RPMI8226 (cell line): ENCODE measurements at places on chromosomes 6 and 20.

GRCh38 chr6:136887953-136888352 is 34.1 kb upstream of the SLC35D3 start:
- DNase-seq, result no peak

GRCh38 chr6:2158596-2159271 is 86.7 kb downstream of the GMDS start:
- DNase-seq, result peak; percentile 14

GRCh38 chr6:127317388-127318128 is 25.9 kb downstream of the ECHDC1 start:
- DNase-seq, result no peak

DNA sequence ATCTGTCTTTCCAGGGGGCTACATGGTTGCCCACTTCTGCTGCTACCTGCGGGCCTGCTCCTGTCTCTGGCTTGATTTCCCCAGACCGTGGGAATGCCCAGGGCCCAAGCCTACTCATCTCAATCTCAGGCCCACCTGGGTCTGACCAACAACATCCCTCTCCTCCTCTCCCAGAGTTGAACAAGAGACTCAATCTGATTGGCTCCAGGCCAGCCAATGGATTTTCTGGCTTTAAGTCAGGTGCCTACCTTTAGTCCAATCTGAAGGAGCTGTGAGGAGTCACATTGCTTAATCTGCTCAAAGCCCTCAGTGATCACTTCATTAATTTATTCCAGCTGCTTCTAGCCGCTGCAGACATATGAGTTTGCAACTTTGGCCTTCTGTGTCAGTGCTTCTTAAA is 162.4 kb upstream of the KCNG1 start:
- no peak for DNase-seq

DNA sequence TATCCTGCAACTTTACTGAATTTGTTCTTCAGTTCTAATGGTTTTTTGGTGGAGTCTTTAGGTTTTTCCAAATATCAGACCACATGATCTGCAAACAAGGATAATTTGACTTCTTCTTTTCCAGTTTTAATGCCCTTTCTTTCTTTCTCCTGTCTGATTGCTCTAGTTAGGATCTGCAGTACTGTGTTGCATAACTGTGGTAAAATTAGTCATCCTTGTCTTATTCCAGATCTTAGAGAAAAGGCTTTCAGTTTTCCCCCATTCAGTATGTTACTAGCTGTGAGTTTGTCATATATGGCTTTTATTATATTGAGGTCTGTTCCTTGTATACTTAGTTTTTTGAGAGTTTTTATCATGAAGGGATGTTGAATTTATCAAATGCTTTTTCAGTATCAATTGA is 4.3 kb downstream of the MICA start:
- DNase-seq, result no peak

DNA sequence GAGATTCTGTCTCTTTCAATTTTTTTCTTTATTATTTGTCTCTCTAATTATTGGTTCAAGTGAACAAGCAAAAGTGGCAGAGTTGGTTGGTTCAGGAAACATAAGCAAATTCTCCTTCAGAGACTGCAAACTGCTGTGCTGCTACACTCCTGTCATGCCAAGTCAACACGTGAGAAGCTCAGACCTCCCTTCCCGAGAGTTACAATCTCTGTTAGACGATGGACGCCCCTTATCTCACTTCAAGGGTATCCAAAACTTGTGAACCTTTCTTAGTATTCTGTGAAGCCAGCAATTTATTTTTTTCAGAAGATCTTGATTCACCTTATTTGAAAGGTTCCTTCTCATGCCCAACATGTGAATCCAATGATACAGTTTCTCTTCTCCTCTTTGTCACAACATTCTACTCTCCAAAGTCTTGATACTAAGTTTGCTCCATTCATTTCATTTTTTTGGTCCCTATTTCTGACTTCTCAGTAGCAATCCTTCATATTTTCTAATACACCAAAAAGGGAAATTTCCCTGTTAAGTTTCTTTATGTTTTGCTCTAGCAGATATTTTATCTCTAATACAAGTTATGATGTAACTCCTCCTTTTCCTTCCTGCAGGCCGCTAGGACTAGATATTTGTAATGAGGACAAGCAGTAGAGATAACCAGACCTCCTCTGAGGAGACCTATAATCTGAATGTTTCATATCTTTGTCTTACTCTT is 448.8 kb upstream of the CITED2 start:
- no peak for DNase-seq

- no peak for DNase-seq
Observed at GRCh38 chr6:32115623-32116022, 6.5 kb upstream of the TNXB start.

DNA sequence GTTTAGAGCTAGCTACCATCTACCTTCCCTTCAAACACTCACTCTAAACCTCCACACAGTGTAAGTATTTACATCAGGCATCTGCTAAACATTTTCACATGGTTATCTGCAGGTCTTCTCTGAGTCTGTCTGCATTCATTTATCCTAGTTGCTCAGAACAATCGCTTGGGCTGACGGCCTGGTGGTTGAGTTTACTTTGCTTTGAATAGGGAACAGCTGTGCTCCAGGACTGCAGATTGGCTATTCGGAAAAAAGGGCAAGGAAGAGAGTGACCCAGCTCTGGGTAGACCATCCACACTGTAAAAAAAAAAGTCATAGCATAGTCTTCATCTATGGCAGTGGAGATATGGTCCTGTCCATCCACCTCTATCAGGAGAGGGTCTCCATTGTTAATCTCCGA is 115.3 kb upstream of the ESR1 start:
- no peak for DNase-seq

- DNase-seq, result no peak
Observed at GRCh38 chr20:4635781-4636180, 85.9 kb upstream of the PRND start.

- no peak for DNase-seq
Observed at GRCh38 chr6:44942201-44942600, 385.9 kb upstream of the RUNX2 start.

DNA sequence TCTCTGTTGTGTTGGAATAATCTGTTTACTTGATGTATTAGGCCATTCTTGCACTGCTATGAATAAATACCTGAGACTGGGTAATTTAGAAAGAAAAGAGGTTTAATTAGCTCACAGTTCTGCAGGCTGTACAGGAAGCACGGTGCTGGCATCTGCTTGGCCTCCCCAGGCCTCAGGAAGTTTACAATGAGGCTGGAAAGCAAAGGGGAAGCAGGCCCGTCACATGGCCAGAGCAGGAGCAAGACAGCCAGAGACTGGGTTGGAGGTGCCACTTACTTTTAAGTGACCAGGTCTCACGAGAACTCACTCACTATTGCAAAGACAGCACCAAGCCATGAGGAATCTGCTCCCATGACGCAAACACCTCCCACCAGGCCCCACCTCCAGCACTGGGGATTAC is 50.6 kb upstream of the FUCA2 start:
- no peak for DNase-seq

DNA sequence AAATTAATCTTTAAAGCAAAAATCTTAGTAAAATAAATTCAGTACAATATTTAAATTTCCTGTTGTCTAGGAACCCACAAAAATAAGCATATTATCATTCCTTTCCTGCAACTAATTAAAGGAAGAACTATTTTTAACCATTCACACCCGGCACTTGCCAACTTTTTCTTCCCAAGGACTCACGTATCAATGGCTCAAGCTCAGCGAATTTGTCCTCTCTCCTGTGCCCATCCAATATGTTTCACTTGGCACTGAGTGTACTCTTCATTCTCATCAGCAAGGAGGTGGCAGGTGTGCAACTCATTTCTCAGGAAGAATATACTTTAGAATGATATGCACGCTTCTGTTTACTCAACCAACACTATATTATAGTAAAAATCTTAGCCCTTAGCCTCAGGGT is 419.4 kb downstream of the C6orf118 start:
- no peak for DNase-seq
